Panc1 (cell line): ENCODE measurements at places on chromosomes 1 and 21.

DNA sequence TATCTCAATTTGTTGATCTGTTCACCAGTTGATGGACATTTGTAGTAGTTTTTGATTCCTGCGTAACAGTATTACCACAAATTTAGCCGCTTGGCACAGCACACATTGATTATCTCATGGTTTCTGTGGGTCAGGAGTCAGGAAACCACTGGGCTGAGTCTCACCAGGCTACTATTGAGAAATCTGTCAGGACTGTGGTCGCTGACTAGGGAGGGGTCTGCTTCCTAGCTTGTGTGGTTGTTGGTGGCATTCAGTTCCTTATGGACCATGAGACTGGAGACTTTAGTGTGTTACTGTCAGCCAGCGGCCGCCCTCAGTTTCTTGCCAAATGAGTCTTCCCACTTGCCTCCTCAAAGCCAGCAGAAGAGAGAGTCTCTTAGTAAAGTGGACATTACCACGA is 9.8 kb downstream of the PEX14 start:
- H3K36me3 ChIP-seq: no peaks in the 10 kb centered on the region
- no peaks in the 10 kb centered on the region for H3K27me3 ChIP-seq
- no peak overlapping the region for H3K4me3 ChIP-seq
- H3K4me1 ChIP-seq: no peaks in the 10 kb centered on the region; the same call in 1 of the 2 replicates
- no peak for DNase-seq
- H3K27ac ChIP-seq: no peak overlapping the region

DNA sequence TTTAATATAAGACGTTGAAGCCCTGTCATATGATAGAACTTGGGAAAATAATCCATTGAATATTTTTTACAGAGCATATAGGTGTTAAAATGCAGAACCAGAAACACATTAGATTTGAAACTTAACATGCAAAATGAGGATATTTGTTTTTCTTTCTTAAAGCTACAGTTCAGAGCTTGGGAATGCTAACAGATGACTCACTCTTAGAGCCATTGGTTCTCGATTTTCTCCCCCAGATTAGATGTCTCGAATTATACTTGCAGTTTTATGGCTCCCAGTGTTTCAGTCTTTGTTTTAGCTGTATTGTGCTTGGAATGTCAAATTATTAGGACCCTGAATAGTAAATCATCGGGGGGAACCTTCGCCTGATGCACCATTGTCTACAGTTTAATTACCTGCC is 575.7 kb upstream of the ZP4 start:
- no peaks in the 10 kb centered on the region for H3K4me1 ChIP-seq
- no peak overlapping the region for H3K27ac ChIP-seq
- H3K4me3 ChIP-seq: no peak overlapping the region
- H3K36me3 ChIP-seq: no peaks in the 10 kb centered on the region

DNA sequence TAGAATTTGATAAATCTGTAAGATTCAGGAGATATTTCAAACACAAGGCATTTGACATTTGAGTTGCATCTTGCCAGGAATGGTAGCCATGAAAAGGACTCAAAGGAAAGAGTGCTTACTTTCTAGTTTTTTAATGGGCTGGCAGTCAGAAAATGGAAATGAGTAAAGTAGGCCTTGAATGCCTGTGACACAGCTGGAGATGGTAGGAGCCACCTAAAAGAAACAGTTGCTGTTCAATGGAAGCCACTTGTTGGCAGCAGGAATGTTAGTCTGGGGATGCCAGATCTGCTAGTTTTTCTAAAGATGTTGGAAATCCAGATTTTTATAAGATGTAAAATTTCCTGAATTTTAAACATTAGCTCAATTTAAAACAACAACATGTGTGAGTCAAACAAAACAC is 43.6 kb downstream of the CACHD1 start:
- peaks cover 37% of the 10 kb centered on the region for H3K4me1 ChIP-seq
- peak overlapping the region; percentile 60; the same call in 1 of the 2 replicates for H3K27ac ChIP-seq
- no peak overlapping the region for H3K4me3 ChIP-seq
- H3K27me3 ChIP-seq: no peaks in the 10 kb centered on the region

DNA sequence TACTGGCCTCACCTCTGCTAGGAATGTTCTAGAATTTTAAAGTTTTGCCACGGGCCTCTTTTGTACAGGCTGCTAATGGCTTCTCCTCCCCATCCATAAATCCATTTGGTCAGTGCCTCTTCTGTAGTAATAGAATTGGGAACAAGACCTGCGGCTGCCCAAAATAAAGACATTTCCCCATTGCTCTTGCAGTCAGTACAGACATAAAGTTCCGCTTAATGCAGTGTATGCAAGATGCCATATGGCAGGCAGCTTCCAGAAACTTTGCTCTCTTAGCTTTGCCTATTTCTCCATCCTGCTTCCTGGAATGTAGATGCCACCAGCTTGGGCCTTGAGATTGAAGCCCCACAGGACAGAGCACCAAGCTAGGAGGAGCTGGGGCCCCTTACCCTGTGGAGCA is 3.7 kb upstream of the SLC2A5 start:
- no peak overlapping the region for H3K27ac ChIP-seq
- H3K4me3 ChIP-seq: no peak overlapping the region
- DNase-seq: no peak
- H3K36me3 ChIP-seq: no peaks in the 10 kb centered on the region

DNA sequence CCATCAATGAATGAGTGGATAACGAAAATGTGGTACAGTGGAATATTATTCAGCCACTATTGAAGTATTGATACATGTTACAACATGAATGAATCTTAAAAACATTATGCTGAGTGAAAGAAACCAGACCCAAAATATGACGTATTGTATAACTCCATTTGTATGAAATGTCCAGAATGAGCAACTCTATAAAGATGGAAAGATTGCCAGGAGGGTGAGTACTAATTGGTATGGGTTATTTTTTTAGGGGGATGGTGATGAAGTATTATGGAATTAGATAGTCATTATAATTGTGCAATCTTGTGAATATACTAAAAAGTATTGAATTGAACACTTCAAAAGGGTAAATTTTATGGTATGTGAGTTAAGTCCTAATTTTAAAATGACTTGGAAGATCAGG is 278.6 kb downstream of the SIPA1L2 start:
- H3K36me3 ChIP-seq: no peaks in the 10 kb centered on the region
- no peak for DNase-seq
- no peaks in the 10 kb centered on the region for H3K4me1 ChIP-seq
- H3K27ac ChIP-seq: no peak overlapping the region

DNA sequence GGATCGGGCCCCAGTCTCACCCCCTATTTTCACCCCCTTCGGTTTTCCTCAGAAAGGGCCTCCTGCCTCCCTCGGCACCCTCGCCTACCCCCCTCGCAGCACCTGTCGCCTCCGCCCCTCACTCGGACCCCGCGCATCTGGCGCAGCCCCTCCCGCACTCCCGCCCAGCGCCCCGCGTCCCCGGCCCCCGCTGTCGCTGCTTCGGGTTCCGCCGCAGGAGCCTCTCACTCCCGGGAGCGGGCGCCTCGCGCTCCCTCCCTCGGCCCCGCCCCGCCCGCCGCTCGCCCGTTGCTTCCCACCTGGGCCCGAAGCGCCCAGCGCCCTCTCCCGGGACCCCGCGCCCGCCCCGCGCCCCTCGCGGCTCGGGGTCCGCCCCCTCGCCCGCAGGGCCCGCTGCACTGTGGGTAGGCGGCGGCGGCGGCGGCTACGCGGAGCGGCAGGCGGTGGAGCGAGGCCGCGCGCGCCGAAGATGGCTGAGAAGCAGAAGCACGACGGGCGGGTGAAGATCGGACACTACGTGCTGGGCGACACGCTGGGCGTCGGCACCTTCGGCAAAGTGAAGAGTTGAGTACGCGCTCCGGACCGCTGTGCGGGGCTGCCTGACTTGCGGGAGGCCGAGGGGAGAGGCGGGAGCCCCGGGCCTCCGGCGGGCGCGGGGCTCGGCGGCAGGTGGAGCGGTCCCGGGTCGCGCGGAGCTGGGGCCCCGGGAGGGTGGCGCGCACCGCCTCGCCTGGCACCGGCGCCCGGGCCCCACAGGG is at the start of gene PRKAA2:
TSS of gene PRKAA2 (plus strand) at position 396 of the 758 bp plus-strand sequence. CDS start at position 470, 74 bp downstream.
- no peaks in the 10 kb centered on the region for H3K27me3 ChIP-seq
- peaks cover 11% of the 10 kb centered on the region for H3K4me1 ChIP-seq
- H3K27ac ChIP-seq: peak within 1 kb of the TSS; percentile 89
- peak within 1 kb of the TSS; percentile 91 for H3K4me3 ChIP-seq
- no peaks in the 10 kb centered on the region for H3K36me3 ChIP-seq
